Adipose tissue (tissue), 3 donors: ENCODE measurements at places on chromosomes 13 and 19. TPM values are rescaled to one million over a fixed set of nuclear protein-coding genes. Genes with fewer than 3 reads are reported as not detected.

ZNF433 gene
- polyA plus RNA-seq, result 1.6 TPM

GNG8 gene
- polyA plus RNA-seq, result not detected

TEX30 gene
- polyA plus RNA-seq, result 11.8 TPM

ZNF549 gene
- polyA plus RNA-seq, result 1.3 TPM

ZNF471 gene
- polyA plus RNA-seq, result 2.8 TPM

GPR18 gene
- not detected for polyA plus RNA-seq

PCDH8 gene
- polyA plus RNA-seq, result 0.06 TPM

SERPINE3 gene
- 0.07 TPM for polyA plus RNA-seq

FGF22 gene
- polyA plus RNA-seq, result 0.35 TPM

C1QTNF9B gene
- polyA plus RNA-seq, result 0.94 TPM

PNMA8B gene
- 0.79 TPM for polyA plus RNA-seq

GGACT gene
- 3.0 TPM for polyA plus RNA-seq
